Activated gamma-delta T cell (primary cell): ENCODE measurements at places on chromosomes 6 and 20.

GRCh38 chr6:37029249-37029971 is 24.0 kb downstream of the FGD2 start:
- DNase-seq, result no peak

- no peak for DNase-seq
Observed at GRCh38 chr6:81547149-81547548, 205.3 kb downstream of the TENT5A start.

DNA sequence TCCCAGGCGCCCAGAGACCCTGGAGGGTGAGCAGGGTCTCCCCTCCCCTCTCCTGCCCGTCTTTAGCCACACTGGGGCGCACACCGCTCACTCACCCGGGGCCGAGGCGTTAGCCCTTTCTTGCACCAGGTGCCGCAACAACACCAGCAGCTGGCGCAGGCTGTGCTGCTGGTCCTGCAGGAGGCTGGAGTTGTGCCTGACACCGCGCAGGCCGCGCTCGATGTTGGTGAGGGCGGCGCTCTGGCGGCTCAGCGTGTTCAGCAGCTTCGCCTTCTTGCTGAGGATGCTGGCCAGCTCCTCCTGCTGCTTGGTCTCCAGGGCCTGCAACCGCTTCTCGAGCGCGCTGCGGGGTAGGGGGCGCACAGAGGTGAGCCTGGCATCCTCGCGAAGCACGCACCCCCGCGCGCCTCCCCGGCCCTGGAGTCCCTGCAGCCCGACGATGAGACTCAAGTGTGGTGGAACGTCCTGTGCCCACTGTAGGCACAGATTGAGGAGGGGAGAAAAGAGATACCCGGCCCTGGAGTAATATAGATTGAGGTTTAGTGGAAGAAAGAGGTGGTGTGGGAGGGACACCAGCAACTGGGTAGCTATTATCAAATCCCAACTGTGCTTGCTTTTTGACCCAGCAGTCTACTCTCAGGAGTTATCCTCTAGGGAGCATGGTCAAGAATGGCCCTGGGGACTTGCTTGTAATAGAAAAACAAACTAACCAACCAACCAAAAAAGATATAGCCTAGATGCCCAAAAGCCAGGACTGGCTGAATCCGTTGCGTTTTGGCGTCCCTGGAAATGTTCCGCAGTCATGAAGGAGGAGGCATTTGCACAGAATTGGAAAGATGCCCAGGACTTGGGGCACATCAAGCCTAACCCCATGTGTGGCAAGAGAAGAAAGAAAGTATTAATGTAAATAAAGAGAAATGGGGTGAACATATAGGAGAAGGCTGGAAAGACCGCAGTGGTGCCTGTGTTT is 30.9 kb downstream of the ANGPT4 start:
- DNase-seq, result no peak

- no peak for DNase-seq
Observed at GRCh38 chr6:63814459-63814858, 178.9 kb downstream of the PHF3 start.

DNA sequence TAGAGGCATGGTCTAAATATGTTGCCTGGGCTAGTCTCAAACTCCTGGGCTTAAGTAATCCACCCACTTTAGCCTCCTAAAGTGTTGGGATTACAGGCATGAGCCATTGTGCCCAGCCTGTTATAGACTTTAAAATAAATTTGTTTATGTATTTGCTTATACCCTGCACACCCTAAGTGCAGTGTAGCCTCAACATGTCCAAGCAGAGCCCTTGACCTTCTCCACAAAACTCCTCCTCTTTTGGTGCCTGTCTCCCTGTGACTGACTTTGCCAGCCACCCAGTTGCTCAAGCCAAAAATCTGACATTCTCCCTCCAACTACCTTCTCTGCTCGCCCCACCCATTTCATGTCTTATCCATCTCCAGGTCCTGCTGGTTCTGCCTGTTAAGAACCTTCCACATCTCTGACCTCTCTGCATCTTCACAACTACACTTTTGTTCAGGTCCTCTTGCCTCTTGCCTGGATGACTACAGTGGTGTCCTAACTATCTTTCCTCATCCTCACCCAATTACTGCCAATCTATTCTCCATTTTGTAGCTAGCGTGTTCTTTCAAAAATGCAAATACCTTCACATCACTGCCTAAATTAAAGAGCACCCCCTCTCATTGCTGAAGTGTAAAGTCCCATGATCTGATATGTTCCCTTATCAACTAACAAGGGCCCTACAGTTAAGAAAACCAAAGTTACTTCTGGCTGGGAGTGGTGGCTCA is 11.2 kb upstream of the KIFC1 start:
- no peak for DNase-seq

DNA sequence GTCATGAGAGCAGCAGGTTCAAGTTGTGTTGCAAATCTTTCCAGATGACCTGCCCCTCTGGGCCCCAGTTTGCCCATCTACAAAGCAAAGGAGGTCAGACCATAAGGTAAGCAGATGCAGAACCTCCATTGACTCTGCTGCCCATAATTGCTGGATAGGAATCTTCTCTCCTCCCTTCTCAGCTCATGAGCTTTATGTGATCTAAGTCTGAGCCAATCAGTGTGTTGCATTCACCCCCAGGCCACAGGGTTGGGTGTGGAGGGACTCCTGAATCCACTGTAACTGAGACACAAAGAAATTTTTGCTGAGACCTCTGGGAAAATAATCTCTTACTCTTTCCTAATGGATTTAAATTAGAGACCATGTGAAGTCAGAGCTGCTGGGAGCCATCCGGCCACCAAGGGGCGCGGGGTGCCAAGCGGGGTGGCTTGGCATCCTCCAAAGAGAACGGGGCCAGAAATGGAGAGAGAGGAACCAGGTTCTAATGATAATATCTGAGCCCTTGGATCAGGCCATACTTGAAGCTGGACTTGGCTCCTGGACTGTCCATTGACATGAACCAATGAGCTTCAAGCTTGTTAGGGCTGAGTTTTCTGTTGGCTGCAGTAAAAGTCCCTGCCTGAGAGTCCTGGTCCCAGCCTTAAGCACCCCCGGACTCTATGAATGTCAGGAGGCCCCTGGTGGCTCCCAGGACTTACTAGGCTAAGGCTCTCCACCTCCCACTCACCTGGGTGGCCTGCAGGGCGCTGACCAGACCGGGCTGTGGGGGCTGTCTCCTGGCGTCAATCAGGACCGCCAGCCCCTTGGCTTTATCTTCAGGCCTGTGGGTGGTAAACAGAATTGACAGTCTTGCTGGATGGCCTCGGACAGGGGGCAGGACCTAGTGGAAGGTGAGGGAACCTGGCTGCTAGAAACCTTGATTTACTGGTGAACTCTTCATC is 32.8 kb downstream of the KIAA1755 start:
- DNase-seq, result no peak

GRCh38 chr6:36479256-36479655 is 36.5 kb downstream of the KCTD20 start:
- DNase-seq, result no peak

GRCh38 chr20:32495949-32496348 is 89.2 kb downstream of the NOL4L start:
- DNase-seq, result no peak

- DNase-seq, result no peak
Observed at GRCh38 chr6:116278854-116279231, 887 bp downstream of the TSPYL1 start.

- no peak for DNase-seq
Observed at GRCh38 chr20:50099565-50099991, 13.4 kb downstream of the UBE2V1 start.

DNA sequence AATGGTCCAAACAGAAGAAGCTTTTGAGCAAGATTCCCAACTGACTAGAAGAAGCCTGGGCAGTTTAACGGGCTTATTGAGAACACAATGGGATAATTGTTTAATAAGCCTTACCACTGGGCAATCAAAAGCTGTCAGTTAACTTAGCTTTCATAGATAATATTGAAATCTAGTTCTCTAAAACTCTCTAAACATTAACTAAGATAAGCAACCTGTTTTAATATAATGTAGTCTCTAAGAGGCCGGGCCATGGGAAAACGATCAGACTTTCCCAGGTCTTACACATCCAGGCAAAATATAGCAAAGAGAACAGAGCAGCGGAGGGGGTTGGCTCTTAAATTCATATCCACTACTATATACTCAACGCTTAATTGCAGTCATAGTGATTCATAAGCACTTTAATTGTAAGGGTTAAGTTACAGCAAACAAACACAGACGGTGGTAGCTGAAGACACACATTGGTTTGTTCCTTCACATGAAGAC is 128.0 kb upstream of the FAM83B start:
- no peak for DNase-seq

DNA sequence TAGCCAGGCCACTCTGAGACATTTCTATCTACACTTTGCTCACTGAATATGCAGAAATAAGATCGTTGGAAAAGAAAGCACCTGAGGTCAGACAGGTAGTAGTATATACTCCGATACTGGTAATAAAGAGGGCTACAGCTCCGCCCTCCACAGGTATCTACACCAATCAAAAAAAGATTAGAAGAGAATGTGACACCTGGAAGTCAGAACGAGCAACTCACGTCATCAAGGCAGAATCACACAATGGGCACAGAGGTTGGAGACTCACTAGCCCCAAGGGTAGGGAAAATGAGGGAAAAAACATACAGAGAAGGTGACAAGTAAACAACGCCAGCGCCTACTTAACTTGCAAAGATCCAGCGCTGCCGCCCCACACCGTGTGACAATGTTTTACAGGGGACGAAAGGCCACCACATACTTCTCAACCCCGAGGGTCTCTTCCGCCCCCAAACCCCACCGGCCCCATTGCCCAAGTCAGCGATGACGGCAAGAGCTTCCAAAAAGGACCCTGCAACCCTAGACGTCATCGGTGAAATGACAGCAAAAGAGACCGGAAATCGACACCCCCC is 653 bp downstream of the LMBRD1 start:
- no peak for DNase-seq

- no peak for DNase-seq
Observed at GRCh38 chr20:37349517-37350491, 3.9 kb downstream of the SRC start.

- no peak for DNase-seq
Observed at GRCh38 chr6:105680131-105680530, 277.2 kb upstream of the PREP start.

- no peak for DNase-seq
Observed at GRCh38 chr20:53247468-53248103, 275.4 kb downstream of the TSHZ2 start.

GRCh38 chr6:105750089-105750488 is 336.0 kb upstream of the PRDM1 start:
- DNase-seq, result no peak

DNA sequence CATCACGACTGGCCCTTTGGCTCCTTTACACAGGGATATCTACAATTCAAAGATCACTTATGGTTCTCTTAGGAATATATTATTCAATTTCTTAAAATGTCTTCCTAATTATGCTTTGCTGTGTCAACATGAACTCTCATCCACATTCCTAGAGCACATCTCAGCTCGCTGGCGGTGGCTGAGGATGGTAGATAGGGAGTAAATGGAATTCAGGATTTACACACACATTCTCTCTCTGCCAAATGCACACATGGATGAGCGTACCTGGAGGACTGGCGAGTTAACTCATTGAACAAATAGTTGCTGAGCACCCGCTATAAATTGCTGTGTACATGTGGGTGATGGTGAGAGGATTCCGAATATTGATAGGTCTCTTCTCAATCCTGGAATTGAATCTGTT is 4.8 kb upstream of the MRPS10 start:
- DNase-seq, result no peak

- DNase-seq, result no peak
Observed at GRCh38 chr6:84027340-84028181, 6.0 kb upstream of the MRAP2 start.

GRCh38 chr6:4341078-4341797 is 205.9 kb upstream of the ECI2 start:
- no peak for DNase-seq

DNA sequence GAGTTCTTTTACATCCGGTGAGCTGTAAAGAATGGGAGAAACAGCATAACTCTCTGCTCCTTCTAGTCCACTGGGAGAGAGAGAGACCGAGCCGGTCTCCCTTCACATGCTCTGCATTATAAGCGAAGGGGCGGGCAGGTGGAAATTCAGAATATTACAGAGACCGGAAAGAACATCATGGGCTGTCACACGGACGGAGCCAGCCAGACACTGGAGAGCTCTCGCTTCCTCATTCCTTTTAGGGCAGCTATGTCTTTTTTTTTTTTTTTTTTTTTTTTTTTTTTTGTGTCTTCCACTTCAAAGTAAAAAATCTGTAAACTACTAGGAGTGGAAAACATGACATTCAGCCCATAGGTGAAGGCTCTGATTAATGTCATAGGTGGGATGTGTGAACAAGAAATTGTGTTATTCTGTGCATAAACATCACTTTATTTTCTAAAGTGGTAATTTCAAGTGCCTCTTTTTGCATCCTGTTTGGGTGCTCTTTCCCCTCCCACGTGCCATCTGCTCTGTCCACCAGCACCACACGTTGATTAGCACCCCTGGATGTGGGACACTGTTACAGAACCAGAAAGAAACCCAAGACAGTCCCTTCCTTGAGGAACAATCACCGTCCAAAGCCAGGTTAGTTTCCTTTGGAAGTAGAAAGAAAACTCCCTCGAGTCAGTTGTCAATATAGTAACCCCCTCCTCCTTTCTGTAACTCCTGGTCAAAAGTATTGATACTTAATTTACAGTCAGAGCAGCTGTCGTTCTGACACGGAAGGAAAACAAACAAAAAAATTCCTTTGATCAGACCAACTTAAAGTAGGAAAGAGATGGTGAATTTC is at the start of gene TAGAP:
TSS of gene TAGAP (minus strand) at position 93 of the 829 bp plus-strand sequence. CDS start 845 bp downstream, outside the sequence.
- DNase-seq, result no peak

DNA sequence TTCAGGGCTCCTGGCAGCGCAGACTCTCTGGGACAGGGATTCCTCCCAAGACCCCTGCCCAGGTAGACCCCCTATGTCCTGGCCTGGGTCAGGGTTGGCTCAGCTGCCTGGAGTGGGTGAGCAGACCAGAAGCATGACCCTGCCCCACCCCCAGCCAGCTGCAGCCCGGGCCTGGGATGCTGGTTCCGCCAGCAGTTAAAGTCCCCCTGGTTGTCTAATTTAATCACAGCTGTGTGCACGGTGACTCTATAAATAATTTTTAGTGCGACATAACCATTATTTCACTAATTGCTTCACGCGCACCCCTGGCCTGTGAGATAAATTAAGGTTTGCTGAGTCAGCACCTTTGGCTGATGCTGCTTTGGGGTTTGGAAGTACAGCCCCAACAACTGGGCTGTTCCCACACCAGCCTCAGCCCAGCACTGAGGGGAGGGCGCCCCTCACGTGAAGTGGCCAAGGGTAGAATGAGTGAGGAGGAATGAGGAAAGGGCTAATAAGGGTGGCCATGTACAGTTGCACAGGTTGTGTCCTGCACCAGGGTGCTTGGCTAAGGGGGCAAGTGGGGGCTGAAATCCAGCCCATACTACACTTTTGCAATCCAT is 26.1 kb upstream of the CDH22 start:
- DNase-seq, result no peak
